COLO829 (cell line): ENCODE measurements at places on chromosomes 13 and 19.

GRCh38 chr19:48111280-48111679 lies 663 bp upstream of the PLA2G4C start:
- DNase-seq = no peak

DNA sequence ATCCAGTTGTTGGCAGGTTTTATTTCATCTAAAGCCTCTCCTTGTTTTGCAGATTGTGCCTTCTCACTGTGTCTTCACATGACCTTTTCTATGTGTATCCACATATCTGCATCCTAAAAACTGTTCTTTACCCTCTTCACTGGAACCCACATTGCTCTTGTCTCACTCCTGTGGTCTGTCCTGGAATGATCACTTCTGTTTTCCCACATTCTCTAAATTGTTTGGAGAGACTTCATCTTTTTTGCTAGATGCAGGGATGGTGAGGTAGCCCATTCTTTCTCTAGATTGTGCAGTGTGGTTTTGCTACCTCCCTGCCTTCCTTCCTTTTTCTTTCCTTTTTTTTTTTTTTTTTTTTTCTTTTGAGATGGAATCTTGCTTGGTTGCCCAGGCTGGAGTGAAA lies 608.6 kb upstream of the MIR17HG start:
- DNase-seq = no peak

DNA sequence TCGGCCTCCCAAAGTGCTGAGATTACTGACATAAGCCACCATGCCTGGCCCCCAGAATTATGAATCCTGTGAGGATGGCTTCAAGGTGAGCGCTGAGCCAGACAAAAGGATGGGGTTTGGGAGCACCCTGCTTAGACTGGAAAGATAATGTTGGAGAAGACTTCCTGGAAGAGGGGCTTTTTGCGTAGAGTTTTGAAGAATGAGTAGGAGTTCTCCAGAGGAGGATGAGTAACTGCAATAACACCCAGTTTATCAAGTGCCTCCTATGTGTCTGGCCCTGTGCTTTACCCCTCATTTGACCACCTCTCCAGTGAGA lies 641 bp upstream of the GDF15 start:
- no peak for DNase-seq

DNA sequence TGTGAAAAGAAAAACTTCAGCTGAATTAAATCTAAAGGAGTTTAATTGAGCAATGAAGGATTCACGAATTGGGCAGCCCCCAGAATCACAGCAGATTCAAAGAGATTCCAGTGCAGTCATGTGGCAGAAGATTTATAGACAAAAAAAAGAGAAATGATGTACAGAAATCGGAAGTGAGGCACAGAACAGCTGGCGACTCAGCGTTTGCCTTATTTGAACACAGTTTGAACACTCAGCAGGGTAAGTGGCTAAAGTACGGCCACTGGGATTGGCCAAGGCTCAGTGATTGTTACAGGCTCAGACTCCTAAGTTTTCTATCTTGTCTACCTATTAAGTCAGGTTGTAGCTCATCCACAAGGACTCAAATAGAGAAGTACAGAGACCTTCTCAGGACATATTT lies 11.6 kb upstream of the CFAP97D2 start:
- DNase-seq = no peak

DNA sequence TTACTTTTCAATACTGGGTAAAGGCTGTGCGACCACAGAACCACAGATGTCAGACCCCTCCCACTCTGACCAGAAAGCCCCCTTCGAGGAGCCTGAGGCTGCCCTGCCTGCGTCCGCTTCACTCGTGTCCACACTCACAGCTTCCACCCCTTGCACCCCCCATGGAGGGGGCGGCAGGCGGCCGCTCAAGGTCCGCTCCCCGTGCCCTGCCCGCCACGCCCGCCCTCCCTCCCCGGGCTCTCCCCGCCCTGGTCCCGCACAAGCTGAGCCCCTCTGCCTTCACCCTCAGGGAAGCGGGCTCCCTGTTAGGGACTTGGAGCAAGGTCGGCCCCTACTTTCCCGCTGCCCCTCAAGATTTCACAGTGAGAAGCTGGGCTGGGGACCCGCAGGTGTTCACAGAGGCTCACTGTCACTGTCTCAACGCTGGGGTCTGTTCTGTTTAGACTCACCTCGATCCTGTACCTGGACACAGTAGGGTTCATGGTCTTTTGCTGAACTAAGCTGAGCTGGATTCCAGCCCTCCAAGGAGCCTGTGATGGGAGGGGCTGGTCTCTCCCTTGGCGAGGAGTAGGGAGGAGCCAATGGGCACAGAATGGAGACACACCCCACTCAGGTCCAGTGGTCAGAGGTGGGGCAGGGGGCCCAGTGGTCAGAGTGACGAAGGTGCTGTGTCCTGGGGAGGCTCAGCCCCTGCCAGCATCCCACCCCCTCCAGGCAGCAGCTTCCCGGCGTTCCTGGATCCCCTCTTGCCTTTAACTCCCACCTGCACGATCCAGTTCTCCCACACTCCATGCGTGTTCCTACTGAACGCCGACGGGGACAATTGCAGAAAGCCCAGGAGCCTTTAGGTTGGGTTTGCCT lies 69.5 kb downstream of the SPACA7 start:
- no peak for DNase-seq

GRCh38 chr19:53612762-53613526 lies 18.9 kb upstream of the DPRX start:
- no peak for DNase-seq

DNA sequence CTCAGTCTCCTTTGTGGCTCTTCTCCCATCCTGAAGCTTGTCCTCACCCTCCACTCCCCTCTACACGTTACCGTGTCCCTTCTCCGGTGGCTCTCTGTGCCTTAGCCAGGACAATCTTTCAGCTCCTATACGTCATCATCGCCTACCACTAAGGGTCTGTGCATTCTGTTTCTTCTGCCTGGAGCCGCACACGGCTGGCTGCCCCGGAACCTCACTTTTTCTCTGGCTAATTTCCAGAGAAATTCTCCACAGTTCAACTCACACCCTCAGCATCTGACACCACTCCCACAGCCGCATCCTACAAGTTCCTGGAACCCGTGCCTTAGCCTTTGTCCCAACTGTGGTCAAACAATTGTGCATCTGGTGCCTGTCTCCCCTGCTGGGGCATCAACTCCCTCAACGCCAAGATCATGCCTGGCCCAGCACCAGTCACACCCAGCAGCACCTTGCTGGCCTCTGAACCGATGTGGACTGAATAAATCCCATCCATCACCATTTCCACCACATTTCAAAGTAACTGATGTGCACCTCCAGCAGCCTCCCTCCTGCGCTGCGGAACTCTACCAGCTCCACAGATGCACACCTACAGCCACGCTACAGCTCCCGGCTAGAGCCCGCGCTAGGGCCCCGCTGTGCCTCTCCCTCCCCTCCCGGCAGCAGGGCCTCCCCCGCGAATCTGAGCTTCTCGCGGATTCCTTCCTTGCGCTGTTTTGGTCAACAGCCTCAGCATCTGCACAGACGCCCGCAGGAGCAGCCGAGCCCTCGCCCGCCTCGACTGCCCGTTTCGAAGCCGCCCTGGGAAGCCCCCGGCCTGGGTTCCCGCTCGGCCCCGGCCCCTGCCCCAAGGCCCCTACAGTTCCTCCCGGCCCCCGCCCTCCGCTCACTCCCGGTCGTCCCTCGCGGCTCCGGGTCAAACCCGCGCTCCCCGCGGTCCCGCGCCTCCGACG lies 689 bp downstream of the DCUN1D2 start:
- no peak for DNase-seq

DNA sequence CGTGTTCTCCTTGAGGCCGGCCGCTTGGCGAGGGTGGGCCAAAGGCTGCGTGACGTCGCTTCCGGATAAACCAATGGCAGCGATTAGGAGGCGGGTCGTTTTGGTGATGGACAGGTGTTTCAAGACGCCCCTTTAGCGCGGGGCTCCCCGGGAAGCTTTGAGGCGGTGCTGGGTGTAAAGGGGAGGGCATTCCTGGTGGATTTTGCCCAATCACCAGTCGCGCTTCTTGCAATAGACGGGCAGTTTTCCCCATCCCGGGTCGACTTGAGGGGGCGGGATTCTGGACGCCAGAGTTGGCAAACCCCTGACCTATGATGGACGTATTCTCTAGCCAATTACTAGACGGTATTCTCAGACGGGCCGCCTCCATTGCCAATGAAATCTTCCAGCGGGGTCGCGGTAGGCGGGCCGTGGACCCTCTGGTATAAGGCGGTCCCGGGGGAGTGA lies 264 bp upstream of the PRMT1 start:
- peak; percentile 99 for DNase-seq

DNA sequence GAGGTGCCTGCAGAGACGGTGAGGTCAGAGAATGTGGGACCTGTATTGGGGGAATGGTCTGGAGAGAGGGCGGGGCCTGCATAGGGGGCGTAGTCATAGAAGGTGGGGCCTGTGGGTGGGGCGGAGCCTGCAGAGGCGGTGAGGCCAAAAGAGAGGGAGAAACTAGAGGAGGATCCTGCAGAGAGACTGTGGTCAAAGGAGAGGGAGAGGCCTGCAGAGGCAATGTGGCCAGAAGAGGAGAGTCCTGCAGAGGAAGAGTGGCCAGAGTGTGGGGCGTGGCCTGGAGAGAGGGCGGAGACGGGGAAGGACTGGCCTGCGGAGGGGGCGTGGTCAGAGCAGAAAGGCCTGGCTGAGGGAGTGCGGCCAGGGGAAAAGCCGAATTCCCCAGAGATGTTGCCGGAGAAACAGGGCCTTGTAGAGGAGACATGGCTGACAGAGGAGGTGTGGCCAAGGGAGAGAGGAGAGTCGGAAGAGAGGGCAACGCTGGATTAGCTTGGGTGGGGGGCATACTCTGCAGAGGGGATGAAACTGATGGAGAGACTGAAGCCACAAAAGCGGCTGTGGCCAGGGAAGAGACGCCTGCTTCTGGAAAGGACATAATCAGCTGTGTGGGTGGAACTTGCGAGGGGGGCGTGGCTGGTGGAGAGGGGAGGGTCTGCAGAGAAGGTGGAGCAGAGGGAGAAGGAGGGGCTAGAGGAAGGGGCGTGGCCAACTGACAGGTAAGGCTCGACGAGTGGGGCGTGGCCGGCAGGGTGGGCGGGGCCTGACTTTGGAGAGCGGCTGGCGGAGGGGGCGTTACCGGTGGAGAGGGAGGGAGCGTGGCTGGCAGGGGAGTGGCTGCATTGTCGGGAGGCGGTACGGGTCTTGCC lies 2.5 kb downstream of the PRR36 start:
- peak; percentile 94 for DNase-seq

DNA sequence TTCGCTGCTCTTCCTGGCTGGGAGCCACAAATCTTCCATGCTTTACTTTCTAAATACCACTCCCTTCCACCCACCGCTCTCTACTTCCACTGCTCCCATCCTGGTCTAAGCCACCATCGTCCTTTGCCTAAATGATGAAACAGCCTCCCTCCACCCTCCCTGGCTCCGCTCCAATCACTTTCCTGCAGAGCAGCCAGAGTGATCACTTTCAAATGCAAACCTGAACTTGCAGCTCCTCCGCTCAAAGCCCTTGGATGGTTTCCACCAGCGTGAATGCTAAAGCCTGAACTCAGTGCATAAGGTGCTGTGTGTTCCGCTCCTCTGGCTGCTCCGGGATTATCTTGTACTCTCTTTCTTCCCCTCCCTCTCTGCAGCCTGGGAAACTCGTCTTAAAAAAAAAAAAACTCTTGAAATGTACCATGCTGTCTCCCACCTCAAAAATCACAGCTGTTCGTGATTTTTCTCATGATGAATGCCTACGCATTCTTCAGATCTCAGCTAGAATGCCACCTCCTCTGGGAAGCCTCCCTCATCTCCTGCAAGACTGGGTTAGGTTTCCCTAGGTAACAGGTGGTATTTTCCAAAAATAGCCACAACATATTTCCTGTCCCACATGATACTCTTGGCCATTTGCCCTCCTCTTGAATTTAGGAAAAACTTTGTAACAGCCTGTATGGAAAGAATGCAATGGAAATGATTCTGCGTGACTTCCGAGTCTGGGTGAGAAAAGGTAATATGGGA lies 3.7 kb upstream of the SIN3B start:
- DNase-seq = no peak

DNA sequence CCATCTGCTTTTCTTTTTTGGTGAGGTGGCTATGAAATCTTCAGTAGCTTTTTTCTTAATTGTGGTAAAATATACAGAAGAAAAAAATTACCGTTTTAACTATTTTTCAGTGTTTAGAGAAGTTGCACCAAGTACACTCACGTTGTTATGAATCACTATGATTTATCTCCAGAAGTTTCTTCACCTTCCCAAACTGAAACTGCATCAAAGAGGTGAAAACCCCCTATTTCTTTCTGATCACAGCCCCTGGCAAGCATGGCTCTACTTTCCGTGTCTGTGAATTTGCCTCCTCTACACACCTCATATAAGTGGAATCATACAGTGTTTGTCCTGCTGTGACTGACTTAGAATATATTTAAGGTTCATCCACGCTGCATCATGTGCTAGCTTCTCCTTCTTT lies 15.6 kb upstream of the SIGLEC10 start:
- DNase-seq = no peak

- no peak for DNase-seq
These were observed 4.3 kb upstream of the POU4F1 start for GRCh38 chr13:78607409-78608251.

DNA sequence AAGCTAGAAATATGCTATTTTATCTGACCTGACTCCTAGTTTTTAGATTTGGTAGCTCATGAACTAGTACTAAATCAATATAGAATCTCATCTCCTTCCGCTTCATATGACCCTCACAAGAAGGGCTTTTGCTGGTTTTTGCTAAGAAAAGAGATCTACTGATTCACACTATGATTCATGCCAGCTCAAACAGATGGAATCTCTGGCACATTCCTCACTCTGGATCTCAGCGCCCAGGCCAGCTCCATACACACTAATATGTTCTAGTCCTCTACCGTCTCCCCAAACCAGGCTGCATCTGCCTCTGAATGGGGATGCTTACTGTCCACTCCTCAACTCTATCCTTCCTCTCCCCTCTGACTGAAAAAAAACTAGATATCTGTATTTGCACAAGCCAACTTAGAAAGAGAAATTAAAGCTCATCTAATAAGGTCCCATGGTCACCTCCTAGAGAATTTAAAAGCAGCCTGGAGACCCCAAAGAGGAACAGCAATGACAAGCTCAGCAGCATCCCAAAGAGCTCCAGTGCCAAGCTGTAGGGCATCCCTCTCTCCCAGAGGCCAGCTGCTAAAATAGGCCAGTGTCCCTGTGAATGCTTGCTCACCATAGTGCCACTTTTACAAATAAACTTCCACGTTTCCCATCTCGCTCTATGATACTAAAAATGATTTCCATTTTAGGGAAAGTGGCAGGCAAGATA lies 74.9 kb downstream of the LHFPL6 start:
- peak; percentile 68 for DNase-seq

DNA sequence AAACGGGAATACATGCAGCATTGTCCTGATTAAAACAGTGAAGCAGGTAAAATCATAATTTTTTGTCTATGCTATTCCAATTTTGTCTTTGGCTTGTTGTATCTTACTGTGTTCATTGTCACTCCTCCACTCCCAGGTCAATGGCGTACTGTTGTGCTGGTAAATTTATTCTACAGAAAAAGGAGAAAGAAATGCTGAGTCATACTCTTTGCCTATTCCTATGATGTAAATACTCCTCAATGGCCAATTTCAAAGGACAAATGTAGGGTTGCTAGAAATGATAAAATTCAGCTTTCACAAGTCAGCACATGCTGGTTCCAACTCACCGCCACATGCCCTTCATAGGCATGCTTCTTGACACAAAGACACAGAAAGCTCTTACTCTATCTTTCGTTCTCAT lies 694.4 kb upstream of the PCDH20 start:
- no peak for DNase-seq
